ENCODE measurements at places on chromosomes 4 and X.

- DNase-seq: no peak
Measured at GRCh38 chr4:172153719-172154118, 340.5 kb downstream of the GALNTL6 start.

DNA sequence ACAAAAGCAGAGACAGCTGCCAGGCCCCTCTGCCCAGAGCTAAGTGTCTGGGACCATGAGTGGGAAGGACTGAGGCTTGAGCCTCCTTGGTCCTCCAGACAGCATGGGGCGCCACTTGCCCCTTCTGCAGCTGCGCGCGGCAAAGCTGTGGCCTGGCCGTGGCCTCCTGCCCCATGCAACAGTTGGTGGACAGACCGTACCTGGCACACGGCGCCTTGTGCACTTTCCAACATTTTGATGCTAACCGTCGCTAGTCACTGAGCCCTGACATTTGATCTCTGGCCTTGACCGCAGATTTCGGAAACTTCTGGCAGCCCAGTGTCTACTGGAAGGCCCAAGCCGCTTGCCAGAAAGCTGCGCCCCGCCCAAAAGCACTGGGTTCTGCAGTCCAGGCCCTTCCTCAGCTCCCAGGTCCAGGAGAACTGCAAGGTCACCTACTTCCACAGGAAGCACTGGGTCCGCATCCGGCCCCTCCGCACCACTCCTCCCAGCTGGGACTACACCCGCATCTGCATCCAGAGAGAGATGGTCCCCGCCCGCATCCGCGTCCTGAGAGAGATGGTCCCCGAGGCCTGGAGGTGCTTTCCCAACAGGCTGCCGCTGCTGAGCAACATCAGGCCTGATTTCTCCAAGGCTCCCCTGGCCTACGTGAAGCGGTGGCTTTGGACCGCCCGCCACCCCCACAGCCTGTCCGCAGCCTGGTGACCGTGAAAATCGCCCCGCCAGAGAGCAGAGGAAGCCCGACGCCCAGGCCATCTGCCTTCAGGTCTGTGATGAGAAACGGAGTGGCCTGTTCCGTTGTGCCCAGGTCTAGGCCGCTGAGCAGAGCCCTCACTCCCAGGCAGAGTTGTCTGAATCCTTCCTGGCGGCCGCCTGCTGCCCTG, 35.3 kb upstream of the CA5B start:
- no peak for DNase-seq

- DNase-seq: no peak
Measured at GRCh38 chr4:29711226-29711625, 1008.9 kb upstream of the PCDH7 start.

GRCh38 chr4:70936200-70936787, 34.1 kb downstream of the MOB1B start:
- DNase-seq: no peak

DNA sequence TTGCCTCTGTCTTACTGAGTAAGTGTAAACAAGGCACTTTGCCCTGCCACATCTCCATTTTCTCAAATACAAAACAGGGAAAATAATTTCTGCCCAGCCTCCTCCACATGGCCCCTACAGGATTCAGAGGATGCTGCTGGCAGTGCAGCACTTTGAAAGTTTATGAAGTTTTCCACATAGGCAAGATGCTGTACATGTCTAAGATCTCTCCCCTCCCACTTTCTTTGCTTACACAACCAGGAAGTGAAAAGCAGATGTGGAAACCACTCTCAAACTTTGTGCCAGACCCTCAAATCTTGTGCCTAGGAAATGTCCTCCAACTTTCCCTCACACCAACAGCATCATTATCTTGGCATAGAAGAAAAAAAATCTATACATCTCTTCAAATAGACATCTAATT, 257.0 kb upstream of the LDB2 start:
- DNase-seq: no peak

- DNase-seq: no peak
Measured at GRCh38 chr4:87832669-87833068, at the start of gene MEPE. Gene MEPE, plus strand, starts transcription at chr4:87832969. Its CDS starts 1,746 bp downstream, at chr4:87834715.

- no peak for DNase-seq
Measured at GRCh38 chr4:76476571-76476970, 41.5 kb downstream of the SHROOM3 start.

DNA sequence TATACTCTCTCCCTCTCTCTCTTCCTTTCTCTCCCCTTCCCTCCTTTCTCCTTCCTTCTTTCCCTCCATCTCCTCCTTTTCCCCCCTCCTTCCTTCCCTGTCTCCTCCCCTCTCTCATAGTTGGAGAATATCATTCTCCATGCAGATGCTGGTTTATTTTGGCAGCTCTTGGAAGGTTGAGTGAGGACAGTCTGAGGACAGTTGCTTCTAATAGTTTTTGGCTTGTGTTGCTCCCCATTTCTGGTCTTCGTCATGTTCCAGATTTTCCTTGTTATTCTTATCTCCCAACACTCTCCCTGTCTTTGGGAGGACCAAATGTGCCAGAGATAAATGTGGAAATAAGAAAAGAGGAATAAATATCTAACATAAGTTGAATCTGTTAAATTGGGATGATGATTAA, 263.0 kb downstream of the FRMPD4 start:
- DNase-seq: no peak

GRCh38 chr4:634599-634985, 9.2 kb downstream of the PDE6B start:
- no peak for DNase-seq

- DNase-seq: no peak
Measured at GRCh38 chr4:87975466-87975865, at the start of gene SPP1. Gene SPP1, plus strand, starts transcription at chr4:87975714. Its CDS starts 1,182 bp downstream, at chr4:87976896.

DNA sequence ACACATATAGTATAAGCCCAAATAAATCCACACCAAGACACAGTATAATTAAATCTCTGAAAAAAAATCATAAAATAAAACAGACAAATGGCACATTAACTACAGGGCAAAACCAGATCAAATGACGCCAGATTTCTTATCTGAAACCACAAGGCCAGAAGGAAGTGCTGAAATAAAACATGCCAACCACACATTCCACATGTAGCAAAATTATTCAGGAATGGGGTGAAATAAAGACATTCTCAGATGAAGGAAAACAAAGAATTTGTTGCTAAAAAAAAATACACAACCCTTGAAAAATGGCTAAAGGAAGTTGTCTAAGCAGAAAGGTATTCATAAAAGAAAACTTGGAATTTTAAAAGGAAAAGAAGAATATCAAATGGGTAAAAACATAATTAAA, 4.5 kb upstream of the DCAF12L1 start:
- DNase-seq: no peak

DNA sequence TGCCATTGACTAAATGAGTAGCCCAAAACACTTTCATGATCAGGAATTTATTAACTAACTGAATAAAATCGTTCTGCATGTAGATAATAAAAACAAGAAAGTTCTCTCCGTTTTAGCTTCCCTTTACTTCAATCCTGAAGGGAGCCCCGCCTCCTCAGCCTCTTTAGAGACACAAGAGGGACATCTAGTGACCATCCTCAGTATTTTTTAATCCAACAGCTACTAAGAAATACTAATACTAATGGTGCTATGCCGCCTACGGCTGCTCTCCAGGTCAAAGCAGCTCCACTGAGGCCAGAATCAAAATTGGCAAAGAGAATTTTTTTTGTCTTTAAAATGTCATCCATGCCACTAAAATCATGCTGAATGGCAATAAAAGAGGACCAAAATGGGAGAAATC, 3.2 kb upstream of the PCDH19 start:
- no peak for DNase-seq

DNA sequence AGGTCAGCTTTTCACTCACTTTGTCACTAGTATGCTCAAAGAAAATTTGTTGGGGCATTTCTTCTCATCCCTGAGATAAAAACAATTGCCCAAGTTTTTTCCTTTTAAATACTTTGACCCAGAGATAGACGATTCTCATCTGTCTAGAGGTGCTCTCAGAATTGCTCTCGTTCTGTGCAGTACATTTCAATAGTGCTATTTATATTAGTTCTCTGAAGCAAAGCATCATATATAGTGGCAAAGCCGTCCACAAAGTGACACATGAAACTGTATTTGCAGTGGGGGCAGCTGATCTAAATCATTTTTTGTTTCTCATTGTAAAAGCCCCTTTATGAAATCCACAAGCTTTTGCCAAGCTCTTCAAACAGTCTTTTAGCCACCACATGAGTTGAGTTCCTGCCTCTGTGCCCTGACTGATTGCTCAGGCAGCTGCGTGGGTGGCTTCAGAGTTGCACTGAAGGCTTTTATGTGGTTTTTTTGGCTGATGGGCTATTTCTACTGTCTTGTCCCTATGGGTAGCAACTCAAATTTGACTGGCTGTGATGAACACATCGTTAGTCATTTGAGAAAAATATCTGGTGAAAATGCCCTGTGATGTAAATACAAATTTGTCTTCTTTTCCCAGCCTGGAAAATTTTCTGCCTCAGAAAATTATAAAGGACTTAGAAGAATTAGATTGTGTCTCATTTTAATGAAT, 119.1 kb upstream of the OTUD4 start:
- DNase-seq: peak; percentile 77

DNA sequence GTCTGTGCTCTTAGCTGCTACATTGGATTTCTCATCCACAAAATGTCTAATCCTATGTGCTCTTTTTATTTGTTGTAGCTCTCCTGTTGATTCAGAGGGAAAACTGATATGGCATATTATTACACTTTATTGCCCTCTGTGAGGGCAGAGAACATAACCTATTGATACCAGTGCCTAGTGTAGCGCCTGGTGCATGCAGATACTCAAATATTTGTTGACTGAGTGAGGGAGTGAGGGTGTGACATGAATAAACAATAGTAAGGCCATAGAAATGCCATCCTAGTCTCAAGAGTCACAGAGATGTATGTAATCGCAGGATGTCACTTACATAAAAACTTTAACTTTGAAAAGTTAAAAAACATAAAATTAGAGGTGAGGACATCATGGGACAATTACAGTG, 159.1 kb downstream of the SHROOM3 start:
- DNase-seq: no peak

GRCh38 chr4:43238585-43238984, 346.1 kb downstream of the GRXCR1 start:
- DNase-seq: no peak

- DNase-seq: no peak
Measured at GRCh38 chr4:145719752-145720624, 40.0 kb downstream of the C4orf51 start.

- DNase-seq: no peak
Measured at GRCh38 chr4:140719686-140720085, 36.5 kb downstream of the TBC1D9 start.

DNA sequence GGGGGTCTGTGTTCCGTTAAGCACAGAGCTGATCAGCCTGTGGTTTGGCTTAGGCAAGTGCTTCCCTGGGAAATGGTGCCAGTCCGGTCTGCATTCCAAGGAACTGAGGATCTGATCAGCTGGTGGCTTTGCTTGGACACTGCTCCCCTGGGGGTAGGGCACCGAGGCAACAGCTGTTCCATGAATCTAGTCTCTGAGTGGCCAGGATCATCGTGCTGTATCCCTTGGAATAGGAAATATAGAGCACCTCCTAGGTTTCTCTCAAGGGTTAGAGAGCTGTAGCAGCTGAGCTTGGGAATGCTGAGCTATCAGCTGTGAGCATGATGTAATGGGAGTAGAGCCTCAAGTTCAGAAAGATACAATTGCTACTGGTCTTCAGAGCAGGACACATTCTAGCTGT, 863.9 kb downstream of the RAPGEF2 start:
- DNase-seq: no peak

GRCh38 chrX:132651421-132652086, 162.7 kb upstream of the MBNL3 start:
- no peak for DNase-seq

GRCh38 chrX:74325130-74326059, 21.4 kb downstream of the ZCCHC13 start:
- no peak for DNase-seq

- no peak for DNase-seq
Measured at GRCh38 chr4:87118826-87119225, 101.6 kb downstream of the KLHL8 start.

- DNase-seq: no peak
Measured at GRCh38 chr4:13527192-13527980, 16.9 kb downstream of the NKX3-2 start.

- DNase-seq: no peak
Measured at GRCh38 chr4:114866901-114867670, 246.3 kb downstream of the NDST4 start.

GRCh38 chrX:74450803-74451449, 29.6 kb downstream of the SLC16A2 start:
- DNase-seq: no peak

GRCh38 chr4:114311787-114312186, 286.8 kb upstream of the UGT8 start:
- DNase-seq: no peak

DNA sequence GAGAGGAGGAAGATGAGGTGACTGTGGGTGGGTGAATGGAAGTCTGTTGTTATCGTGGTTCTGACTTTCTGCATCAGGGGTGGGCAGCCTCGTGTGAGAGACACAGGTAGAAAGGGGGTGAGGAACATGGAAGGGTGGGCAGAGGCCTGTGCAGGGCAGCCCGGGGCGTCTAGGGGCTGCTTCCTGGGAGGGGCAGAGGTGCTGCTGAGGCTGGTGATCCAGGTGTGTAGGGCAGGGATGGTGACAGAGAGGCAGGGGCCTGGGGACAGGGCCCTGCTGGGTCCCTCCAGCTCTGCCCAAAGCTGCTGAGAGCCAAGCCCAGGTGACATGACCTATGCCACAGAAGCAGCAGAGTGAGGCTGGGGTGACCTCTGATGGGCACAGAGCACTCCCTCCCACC, 89.7 kb upstream of the C4orf50 start:
- DNase-seq: no peak

DNA sequence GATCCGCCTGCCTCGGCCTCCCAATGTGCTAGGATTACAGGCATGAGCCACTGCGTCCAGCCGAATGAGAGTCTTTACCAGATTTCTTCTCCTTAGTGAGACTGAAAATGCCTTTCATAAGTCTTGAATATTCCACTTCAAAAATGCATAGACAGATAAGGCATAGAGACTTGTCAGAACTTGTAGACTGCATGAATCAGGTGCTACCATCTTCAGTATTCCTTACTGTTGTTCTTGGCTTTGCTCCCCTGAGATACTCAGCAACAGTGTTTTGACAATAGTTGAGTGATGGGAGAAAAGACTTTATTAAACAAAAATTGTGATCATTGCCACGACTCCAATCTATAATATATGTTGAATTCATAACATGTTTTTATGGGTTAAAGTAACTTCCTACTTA, 11.0 kb downstream of the TKTL2 start:
- DNase-seq: no peak

DNA sequence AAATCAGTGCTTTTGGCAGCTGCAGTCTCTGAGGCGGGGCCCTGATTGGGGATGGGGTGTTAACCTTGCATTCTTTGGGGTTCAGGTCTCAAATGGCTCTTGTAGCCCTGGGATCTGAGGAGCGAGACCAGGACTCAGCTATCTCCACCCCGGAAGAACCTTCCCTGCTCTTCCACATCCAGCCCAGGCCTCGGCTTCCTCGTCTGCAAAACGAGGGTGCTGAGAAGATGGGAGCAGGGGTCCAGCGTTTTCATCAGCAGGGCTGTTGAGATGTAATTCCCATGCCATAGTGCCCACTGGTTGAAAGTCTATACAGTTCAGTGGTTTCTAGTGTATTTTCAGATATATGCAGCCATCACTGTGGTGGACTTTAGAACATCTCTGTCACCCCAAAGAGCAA, 34.6 kb upstream of the WFS1 start:
- no peak for DNase-seq
